Cortex of kidney (tissue), 1 donor: ENCODE measurements at places on chromosomes 7 and 10.

DNA sequence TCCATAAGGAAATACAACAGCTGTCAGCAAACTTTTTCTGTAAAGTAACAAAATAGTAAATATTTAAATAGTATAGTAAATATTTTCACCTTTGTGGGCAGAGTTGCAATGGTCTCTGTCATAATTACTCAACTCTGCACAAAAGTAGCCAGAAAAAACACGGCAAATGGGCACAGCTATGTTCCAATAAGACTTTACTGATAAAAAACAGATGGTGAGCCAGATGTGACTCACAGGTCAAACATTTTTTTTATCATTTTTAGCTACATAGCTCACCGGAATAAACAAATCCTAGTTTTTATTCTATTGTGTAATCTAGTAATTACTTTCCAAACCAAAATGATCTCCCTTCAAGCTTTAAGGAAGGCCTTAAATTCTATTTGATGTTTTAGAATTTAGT lies 55.3 kb downstream of the NCAPG2 start:
- no peak for DNase-seq

- DNase-seq, result no peak
These were observed 94.9 kb downstream of the ARHGAP12 start for GRCh38 chr10:31833753-31834152.

GRCh38 chr7:21675255-21675654 lies 132.4 kb downstream of the DNAH11 start:
- DNase-seq, result no peak

DNA sequence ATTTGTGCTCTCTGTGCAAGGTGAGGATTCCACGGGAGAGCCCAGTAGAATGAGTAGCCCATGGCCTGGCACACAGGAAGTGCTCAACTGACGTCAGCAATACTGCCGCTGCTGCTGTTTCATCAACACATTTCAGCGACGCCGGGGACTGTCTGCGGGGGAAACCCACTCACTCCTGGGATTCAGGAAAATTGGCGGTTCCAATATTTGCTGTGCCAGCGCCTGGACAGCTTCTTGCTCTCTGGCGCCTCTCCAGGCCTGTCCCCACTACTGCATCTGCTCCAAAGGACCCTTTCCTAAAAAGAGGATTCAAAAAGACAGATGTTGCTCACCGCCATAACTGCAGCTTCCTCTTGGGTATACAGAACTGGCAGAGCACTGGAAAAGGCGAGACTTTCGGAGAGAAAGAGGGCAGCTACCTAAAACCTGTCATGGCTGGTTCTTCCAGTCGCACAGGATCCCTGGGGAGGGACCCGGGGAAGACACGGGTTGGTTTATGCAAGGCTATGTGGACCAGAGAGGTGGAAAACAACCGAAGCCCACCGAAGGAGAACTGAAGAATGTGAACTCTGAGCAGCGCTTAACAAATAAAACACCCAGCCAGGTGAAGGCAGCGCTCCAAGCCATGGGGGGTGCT lies 39.7 kb upstream of the ENO4 start:
- no peak for DNase-seq

DNA sequence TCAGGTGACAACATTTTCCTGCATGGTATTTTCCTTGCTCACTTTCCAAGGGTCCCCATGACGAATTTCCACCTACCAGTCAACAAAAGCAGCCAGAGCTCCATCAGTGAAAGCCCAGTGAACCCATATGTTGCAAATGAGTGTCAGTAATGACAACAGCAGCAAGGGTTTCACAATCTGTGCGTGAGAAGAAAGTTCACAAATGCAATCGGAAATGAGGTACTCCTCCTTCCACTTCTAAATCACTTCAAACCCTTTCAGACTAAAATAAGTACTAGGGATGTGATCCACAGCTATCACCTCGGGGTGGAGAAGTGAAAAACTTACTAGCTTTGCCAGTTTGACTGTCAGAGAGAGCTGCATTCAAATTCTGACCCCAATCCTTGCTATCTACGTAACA lies 55.6 kb upstream of the BET1 start:
- no peak for DNase-seq
